NK-92 treated with Interleukin-12 subunit alpha and Interleukin-12 subunit beta, amount 100 ng/mL, for 24 hours (cell line): ENCODE measurements at places on chromosomes 5 and 9.
A peak's percentile ranks its signal among the peaks of the same experiment; 100 is the strongest.

- no peak for DNase-seq
Observed at GRCh38 chr5:104189031-104189430, 626.4 kb upstream of the NUDT12 start.

GRCh38 chr5:124546643-124547042, 199.8 kb downstream of the ZNF608 start:
- DNase-seq = no peak

DNA sequence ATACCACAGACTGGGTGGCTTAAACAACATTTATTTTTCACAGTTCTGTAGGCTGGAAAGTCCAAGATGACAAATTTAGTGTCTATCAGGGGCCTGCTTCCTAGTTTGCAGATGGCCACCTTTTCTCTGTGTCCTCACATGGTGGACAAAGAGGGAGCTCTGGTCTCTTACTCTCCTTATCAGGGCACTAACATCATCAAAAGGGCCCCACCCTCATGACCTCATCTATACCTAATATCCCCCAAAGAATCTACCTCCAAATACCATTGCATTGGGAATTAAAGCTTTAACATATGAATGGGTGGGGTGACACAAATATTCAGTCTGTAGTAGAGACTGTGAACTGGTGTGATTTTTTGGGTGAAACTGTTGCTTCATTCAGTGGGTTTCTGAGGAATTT, 78.1 kb downstream of the C7 start:
- DNase-seq = no peak

DNA sequence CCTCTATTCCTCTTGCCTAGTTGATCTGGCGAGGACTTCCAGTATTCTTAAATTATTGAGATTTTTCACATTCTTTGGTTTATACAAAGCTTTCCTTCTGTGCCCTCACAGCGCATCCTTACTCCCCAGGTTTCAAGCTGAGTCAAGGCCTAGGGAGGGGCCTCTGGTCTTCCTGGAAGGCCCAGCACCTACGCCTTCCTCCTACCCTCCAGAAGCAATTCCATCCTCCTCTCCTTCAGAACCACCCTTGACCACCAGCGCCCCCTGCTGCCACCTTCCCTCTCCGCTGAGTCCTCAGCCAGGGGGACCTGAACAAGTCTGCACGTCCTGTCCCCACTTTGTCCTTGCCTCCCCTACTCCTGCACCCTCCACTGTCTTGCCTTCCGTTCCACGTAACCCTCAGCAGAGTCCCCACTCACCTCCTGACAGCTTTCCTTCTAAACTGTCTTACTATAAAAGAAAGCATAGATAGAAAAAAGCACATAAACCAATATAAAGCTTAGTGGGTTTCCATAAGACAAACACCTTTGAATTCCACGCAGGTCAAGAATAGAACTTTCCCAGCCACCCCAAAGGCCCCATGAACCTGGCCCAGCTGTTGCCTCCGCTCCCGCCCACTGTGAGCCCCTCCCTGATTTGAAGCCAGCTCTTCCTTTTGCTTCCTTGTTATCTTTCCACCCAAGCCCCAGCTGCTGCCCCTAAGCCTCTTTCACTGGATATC, 63.0 kb upstream of the CTSL start:
- peak; percentile 32 for DNase-seq

GRCh38 chr9:133274236-133275104, 531 bp downstream of the ABO start:
- DNase-seq = no peak

- DNase-seq = no peak
Observed at GRCh38 chr9:26727471-26727870, 165.1 kb downstream of the CAAP1 start.

DNA sequence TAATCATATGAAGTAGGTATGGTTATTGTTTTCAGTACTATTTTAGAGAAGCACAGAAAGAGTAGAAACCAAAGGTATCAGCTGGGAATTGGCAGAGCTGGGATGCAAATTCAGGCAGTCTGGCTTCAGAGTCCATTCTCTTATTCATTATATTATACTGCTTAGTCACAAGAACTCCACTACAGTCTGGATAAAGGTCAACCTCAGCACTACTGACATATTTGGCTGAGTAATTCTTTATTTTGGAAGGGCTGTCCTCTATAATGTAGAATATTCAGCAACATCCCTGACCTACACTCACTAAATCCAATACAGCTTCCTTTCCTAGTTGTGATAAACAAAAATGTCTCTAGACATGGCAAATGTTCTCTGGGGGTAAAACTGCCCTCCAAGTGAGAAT, 37.6 kb downstream of the PTGER4 start:
- no peak for DNase-seq

DNA sequence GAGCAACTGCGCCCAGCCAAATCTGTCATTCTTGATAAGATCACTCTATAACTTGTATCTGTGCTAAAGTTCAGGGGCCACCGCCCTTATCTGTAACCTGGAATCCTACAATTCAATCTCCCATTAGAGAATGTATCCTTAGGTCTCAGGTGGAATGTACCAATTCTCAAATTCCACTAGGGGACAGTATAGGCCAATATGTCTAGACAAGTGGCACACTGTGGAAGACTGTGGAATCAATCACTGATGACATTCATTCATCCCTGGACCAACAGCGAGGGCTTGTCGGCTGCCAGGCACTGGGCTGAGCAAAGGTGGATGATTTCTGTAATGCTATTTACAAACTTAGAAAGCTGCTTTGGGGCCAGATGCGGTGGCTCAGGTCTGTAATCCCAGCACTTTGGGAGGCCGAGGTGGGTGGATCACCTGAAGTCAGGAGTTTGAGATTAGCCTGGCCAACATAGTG, 28.7 kb upstream of the MEGF9 start:
- no peak for DNase-seq

GRCh38 chr9:106885451-106885850, 22.5 kb downstream of the ZNF462 start:
- DNase-seq = no peak

- no peak for DNase-seq
Observed at GRCh38 chr5:179417016-179417415, 71.8 kb upstream of the ADAMTS2 start.

GRCh38 chr5:174234388-174234787, 188.9 kb downstream of the NSG2 start:
- no peak for DNase-seq

- no peak for DNase-seq
Observed at GRCh38 chr9:3865141-3865772, 339.5 kb upstream of the RFX3 start.

DNA sequence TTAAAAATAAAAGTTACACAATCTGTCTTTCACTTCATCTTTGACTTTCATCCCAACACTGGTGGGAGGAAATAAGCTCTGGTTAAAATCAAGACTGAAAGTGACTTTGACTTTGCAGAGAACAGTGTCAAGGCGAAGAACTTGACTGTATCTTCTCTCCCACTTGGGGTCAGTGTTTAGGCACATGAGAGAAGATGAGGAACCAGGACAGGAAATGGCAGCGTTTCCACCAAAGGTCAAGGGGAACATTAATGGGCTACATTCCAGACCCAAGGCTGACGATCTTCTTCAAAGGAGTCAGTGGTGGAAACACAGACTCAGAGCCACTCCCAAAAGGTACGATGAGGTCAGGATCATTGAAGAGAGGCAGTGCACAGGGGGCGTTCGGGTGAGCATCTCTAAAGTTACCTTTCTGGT, 409.5 kb downstream of the ARHGEF28 start:
- DNase-seq = no peak

GRCh38 chr9:132994410-132995120, 16.1 kb downstream of the GFI1B start:
- DNase-seq = no peak

- no peak for DNase-seq
Observed at GRCh38 chr5:170393235-170393634, 4.1 kb upstream of the KCNMB1 start.

- DNase-seq = no peak
Observed at GRCh38 chr5:38651806-38652205, 95.4 kb upstream of the LIFR start.

GRCh38 chr5:1208743-1209488, 7.5 kb downstream of the SLC6A19 start:
- DNase-seq = no peak

- DNase-seq = no peak
Observed at GRCh38 chr5:55456216-55456895, 78.4 kb downstream of the PLPP1 start.

DNA sequence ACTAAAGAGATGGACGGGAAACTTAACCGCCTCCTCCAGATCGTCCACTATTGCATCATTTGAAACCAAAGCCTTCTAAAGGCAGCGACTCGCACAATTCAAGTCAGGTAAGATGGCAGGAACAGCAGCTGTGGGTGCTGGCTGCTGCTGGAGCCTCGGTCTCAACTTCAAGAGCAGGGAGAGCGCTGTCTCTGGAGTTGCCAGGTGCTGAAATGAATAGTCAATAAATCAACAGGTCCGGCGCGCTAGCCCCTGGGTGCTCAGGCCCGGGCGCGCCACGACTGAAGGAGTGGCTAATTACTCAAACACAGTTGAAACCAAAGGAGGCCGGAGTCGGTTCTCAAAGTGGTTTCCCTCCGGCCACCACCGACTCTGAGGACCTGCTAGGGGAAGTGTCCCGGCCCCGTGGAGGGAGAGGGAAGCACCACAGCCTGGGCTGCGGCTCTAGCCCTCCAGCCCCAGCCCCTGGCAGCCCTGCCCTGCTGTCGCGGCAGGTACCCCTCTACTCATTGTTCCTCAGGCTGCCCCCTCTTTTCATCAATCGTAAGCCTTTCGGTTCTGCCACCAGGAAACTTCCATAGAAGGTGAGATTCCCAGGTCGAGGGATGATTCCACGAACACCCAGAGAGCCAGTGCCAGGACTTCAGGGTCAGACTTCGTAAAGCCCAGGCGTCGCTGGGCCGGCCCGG, 804 bp downstream of the TTC39B start:
- no peak for DNase-seq

GRCh38 chr9:36911601-36912412, 122.3 kb downstream of the PAX5 start:
- DNase-seq = no peak

- DNase-seq = no peak
Observed at GRCh38 chr5:33734537-33734936, 157.3 kb downstream of the ADAMTS12 start.

- no peak for DNase-seq
Observed at GRCh38 chr5:175381130-175381529, 62.9 kb downstream of the DRD1 start.

GRCh38 chr5:150503977-150504620, 3.8 kb upstream of the NDST1 start:
- no peak for DNase-seq

DNA sequence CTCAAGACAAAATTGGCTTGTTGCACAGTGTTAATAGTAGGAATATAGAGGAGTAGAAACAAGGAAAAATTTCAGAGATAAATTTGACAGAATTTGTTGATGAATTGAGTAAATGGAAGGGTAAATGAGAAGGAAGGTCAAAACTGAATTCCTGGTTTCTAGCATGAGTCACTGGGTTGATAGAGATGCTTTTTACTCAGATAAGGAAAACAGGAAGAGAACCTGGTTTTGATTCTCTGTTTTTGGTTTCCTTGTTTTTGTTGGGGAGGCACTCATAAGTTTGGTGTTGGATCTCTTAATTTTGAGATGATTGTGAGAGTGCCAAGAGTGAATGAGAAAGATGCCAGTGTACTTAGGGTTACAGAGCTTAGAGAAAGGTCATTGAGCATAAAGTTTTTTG, 7.1 kb downstream of the LRRC70 start:
- no peak for DNase-seq

GRCh38 chr5:36494841-36495601, 111.4 kb upstream of the SLC1A3 start:
- DNase-seq = no peak

DNA sequence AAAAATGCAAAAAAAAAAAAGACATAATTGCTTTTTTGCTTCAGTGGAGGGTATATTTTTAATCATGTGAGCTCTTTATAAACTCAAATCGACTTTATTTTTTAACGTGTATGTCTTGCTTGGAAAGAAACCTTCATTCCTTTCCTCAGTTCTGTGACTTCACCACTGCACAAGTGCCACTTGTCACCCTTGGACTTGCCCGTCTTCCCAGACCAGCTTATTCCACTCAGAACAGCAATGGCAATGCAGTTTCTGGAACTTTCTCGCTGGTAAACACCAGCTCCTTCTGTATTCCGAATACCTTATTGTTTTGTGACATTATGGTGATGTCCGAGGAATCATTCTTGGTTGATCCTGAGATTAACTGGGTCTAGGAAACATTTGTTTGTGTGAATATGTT, 440.5 kb upstream of the ADAMTS16 start:
- DNase-seq = no peak

DNA sequence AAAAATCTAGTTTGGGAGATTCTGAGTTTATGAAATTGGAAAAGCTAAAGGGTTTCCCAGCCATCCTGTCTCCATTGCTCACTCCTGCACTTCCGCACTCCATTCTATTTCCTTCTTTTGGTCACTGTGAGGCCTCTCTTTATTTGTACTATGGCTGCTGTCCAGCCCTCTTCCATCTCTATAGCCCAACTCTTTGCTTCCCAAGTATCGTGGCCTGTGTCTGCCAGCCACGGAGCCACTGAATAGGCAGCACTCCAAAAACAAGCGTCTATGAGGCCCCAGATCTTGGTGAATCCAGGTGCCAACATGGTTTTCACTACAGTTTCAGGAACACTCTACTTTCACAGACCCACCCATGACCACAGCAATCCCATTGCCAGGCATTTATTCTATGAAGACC, 37.2 kb downstream of the GRAMD2B start:
- no peak for DNase-seq

DNA sequence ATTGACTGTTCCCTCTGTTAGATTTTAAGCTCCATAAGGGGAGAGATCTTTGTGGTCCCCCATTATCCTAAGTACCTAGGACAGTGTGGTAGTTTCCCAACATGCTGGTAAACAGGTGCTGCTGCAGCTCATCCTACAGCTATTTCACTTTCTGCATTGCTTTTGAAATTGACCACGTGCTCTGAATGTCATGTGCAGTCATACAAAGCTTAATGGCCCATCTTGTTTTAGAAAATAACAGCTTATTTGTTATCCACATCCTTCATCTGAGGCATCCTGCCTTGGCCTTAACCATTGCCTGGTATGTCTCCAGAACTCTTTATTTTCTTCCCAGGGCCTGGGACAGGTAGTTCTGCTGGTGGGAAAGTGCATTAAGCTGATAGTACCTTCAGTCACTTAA, 14.7 kb downstream of the PIK3R1 start:
- DNase-seq = no peak

- DNase-seq = no peak
Observed at GRCh38 chr5:154373326-154373725, 72.5 kb upstream of the SAP30L start.

DNA sequence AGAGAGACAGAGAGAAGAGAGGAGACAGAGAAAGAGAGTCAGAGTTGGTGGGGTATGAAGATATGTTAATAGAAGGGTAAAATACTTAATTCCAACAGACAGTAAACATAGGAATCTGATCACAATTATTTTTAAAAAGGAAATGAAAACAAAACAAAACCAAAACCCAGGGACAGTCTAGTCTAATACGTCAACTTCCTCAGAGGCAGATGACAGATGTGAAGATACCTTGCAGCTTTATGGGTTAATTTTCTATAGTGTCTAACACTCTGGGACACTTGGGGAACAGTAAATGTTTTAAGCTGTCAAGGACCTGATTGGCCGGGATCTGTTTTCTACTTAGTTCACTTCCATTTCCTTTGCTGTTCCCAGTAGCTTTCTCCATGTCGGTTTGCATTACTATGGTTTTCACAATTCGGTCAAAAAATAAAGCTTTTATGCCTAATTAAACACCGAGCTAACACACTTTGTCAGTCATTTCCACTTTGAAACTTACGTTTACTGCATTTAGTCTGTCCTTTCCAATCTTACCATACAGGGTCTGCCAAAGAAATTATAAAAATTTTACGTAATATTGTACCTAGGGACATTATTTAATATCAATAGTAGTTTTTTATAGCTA, 216.5 kb downstream of the MCTP1 start:
- no peak for DNase-seq

GRCh38 chr9:87787735-87788134, 61.8 kb downstream of the CTSL start:
- no peak for DNase-seq
